Activated naive CD4-positive, alpha-beta T cell treated with Interleukin-2 at 50 U/mL for 16 hours (primary cell): ENCODE measurements at places on chromosomes 5 and 9.

- no peak for DNase-seq
These were observed 42.0 kb downstream of the WNK2 start for GRCh38 chr9:93225892-93226291.

DNA sequence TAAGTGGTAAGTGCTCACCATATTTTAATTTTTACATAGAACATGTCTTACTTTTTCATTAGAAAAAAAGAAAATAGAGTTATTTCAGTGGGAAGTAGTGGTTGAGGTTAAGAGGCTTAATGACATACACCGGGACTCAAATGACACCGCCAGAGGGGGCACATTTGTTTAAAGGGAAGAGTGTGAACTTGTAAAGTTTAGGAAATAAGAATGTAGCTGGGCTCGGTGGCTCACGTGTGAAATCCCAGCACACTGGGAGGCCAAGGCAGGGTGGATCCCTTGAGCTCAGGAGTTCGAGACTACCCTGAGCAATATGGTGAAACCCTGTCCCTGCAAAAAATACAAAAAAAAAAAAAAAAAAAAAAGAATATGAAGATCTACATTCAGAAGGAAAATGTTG, 43.4 kb upstream of the TNFAIP8 start:
- no peak for DNase-seq

DNA sequence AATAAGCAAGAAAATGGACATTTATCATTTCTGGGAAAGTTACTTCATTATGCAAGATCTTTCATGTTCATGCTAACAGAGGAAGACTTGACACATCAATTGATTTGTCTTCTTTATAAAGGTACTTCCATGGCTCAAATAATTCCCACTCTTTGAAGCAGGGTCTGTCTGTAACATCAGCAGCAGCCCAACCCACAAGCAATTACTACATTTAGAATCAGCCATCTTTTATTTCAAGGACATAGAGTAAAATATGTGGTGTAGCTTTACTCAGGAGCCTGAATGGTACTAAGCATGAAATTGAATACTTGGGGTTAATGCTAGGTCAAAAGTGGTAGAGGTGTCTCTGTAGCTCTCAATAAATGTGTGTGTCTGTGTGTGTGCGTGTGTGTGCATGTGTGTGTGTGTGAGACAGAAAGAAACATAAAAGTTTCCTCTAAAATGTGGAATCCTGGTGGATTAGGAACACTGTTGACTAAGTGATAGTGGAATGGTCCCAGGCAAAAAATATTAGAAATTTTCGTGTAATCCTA, 581.1 kb downstream of the CAAP1 start:
- no peak for DNase-seq

DNA sequence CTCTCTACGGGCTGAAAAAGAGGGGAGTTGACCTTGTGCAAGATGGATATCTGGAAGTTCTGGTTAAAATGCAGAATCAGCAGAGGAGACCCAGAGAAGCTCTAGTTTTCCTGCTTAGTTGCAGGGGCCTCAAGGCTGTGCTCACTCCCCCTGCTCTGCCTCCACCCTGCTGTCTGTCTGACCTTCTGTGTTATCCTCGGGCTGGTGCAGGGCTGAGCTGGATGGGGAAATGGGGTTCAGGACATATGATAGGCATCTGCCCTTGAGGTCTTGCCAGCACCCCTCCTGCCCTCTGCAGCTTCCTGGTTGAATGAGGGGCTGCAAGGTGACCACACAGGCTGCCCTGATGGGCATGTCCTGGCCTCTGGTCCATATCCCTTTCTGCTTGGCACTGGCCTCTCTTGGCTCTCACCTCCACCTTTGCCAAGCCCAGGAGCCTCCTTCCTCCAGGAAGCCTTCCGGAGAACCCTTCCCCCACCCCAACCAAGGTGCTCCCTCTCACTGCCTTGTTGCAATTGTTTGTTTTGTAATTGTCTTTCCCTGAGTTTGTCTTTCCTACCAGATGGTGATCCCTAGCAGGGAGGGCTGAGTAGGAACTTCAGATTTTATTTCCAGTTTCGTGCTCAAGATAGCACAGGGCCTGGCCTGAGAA, 1.3 kb downstream of the TMEM268 start:
- no peak for DNase-seq

DNA sequence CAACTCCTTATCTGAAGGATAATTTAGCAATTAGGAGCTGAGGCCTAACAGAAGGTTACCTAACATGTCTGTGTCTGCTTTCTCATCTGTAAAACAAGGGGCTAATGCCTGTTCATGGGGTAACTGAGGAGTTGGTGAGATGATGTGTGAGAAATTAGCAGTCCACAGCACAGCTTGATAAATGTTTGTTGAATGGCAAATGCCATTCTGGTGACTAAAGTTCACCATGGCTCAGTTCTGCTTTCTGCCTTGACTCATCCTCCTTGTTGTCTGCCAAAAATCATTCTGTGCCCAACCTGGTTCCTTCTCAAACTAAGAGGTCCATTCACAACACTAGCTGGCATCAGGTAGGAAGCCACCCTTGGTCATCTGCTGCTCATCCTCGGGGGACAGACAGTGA, 552.0 kb upstream of the KLF4 start:
- DNase-seq = no peak

DNA sequence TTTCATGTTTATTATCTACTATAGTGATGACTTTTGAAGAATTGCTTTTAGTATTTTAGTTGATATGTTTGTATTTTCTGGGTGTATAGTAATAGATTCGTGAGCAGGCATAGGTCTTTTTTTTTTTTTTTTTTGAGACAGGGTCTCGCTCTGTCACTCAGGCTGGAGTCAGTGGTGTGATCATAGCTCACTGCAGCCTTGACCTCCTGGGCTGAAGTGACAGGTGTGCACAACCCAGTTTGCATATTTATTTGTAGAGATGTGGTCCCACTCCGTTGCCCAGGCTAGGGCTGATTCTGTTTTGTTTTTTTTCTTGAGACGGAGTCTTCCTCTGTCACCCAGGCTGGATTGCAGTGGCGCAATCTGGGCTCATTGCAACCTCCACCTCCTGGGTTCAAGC, 11.9 kb downstream of the ERBIN start:
- no peak for DNase-seq

GRCh38 chr9:34742710-34743109, 32.8 kb upstream of the CCL21 start:
- DNase-seq = no peak

DNA sequence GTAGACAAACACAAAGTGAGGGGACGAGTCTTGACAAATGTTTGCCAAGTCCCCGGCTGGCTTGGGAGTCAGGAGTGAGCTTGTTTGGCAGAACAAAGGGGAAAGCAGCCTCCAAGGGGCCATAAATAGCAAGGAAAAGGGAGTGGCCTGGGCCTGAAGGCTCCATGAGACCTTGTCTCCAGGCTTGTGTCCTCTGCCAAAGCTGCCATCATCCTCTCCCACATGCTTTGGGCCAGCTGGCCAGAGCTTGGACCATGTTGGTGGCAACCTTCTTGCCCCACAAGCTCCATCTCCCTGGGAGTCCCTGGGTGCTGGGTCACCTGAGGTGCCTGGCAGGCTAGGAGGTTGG, 13.3 kb upstream of the PITX1 start:
- no peak for DNase-seq

DNA sequence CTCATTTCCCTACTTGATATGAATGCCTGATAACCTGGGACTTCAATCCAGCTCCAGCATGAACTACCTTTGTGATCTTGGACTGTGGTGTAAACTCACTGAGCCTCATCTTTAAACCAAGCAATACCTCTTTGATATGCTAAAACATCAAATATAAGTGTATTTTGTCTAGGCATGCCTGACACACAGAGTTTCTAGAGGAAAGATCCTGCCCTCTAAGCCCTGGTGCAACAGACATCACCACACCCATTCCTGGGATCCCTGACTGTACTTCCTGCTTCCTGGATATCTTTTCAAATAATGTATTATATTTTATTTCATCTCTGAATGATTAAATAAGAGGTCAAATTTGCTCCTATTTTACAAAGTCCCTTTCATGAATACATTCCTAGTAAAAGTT, 55.8 kb downstream of the ANXA2R start:
- no peak for DNase-seq

GRCh38 chr5:111214052-111214742, 10.0 kb upstream of the CAMK4 start:
- DNase-seq = no peak

- DNase-seq = no peak
These were observed 210.0 kb downstream of the TMEM161B start for GRCh38 chr5:88058625-88059024.

DNA sequence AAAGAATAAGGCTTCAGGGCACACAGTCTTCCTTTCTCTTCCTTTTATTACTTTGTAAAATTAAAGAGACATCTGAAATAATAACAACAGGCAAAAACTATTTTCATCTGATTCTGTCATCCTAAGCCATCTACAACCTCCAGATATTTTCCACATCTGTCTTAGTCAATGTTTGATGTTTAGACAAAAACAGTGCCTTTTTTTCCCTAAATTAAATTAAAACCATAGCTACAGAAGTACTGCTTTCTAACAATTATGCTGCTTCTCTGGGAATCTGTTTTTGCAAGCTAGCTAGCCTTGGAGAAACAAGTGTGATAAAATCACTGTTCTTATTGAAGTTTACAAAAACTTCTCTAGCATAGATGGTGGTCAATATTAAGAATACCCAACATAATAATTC, 95.4 kb downstream of the KIAA0825 start:
- DNase-seq = no peak

DNA sequence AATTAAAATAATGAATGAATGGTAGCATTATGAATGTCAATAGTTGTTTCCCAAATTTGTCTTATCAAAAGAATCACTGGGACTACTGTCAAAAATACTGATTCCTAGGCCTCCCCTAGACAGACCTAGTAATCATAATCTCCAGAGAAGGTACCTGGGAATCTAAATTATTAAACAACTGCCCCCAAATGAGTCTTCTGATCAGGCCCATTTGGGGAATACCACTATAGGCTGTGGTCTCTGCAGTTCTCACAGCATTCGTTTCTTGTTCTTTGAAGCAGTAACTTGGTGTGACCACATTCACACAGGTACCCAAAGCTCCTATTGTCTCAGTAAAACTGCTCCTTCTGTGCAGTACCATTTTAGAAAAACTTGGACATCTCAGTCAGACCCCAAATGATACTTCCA, 230.9 kb downstream of the PIK3R1 start:
- DNase-seq = no peak

DNA sequence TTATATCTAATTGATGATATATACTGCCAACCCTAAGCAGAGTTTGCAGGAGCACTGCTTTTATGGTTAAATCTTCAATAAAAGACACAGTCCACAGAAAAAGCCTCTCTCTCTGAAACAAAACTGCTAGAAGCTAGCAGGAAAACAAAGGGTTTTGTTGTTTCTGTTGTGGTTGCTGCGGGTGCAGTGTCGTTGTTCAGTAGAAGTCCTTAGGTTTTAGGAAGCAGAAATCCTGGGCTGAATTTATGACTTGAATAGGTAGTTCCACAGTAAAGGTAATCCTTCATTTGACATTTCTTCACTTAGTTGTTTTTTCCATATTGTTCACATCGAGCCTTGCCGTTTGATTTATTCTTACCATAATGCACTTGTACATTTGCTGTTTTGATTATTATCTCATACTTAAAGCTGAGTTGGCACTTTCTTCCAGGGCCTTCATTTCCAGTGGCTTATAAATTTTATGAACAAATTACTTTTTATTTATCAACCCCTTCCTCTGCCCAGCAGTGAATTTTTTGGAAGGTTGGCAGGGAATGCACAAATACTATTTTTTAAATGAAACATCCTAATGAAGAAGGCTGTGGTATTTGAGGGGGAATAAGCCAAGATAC, 209.6 kb upstream of the SLC30A5 start:
- no peak for DNase-seq

DNA sequence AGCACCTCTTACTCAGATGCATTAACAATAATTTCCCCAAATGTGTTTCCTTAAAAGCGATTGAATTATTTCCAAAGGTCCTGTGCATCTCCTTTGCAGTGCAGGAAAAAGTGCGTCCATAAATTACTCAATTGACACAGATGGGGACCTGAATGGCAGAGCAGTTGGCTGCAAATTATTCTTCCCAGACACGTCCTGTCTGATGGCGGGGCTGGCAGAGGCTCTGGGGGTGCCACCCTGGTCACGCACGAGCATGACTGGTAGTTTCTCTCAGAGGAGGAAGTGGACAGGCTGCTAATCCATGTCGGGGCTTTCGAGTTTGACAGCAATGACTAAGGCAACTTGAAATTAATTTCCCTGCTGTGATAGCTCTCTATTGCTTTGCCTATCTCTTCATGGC, 264.8 kb upstream of the BRINP1 start:
- DNase-seq = no peak

GRCh38 chr9:82404196-82404870, 415.8 kb downstream of the SPATA31D1 start:
- no peak for DNase-seq

DNA sequence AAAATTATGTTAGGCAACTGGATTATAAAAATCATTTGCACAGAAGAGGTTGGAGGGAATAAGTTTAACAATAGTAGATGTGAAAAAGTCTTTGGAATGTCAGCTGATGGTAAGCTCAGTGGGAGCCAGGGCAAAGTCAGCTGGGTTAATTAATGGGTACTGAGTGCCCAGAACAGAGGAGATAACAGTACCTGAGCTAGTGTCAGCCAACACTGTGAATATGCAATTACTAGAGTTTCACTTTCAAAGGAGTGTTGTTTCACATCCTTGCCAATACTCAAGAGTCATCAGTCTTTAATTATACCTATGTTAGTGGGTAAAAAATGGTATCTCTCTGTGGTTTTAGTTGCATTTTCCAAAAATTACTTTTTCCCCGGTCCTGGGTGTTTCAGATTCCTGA, 135.1 kb downstream of the KIF4B start:
- DNase-seq = no peak

- DNase-seq = no peak
These were observed 315.1 kb downstream of the RAB3C start for GRCh38 chr5:58898006-58898405.

- peak; percentile 86 for DNase-seq
These were observed 2.8 kb upstream of the CCIN start for GRCh38 chr9:36166168-36166927.

- no peak for DNase-seq
These were observed 127.9 kb upstream of the PTGER4 start for GRCh38 chr5:40551496-40552491.

DNA sequence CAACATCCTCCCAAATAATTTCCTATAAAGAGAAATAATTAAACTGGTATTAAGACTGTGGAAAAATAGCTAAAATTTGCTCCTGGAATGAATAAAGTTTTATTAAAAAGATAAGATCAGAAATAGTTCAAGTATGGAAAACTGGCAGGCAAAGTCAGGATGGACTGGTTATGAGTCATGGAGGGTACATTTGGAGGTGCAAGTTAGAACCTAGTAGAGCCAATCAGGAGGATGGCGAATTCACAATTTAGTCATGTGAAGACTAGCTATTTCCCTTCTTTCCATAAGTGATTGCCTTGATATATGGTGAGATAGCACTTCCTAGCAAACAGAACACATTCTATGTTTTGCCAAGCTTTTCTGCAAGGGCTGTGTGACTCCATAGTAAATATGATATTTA, 1303.5 kb downstream of the EFNA5 start:
- DNase-seq = no peak

DNA sequence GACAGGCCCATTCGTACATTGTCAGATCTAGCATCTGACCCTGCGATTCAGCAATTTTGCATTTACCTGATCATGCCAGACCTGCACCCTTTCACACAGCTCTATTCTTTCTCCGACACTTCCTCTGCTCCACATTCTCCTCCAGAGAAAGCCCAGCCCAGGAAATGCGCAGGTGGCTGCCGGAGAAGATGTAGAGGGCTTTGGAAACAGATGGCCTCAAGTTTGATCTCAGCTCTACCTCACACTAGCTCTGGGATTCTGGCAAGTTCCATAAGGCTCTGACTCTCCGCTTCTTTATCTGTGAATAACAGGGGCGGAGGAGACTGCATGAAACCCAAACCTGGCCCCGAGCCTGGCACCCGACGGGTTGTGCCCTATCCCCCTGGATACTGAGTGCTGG, 61.5 kb downstream of the GABBR2 start:
- no peak for DNase-seq

- no peak for DNase-seq
These were observed 612.0 kb upstream of the CLINT1 start for GRCh38 chr5:158470764-158471534.
